ENCODE measurements at places on chromosomes 5 and 9.

GRCh38 chr5:83133797-83134196 lies 56.5 kb downstream of the XRCC4 start:
- DNase-seq = no peak

GRCh38 chr9:1920386-1920785 lies 94.8 kb upstream of the SMARCA2 start:
- DNase-seq = no peak

DNA sequence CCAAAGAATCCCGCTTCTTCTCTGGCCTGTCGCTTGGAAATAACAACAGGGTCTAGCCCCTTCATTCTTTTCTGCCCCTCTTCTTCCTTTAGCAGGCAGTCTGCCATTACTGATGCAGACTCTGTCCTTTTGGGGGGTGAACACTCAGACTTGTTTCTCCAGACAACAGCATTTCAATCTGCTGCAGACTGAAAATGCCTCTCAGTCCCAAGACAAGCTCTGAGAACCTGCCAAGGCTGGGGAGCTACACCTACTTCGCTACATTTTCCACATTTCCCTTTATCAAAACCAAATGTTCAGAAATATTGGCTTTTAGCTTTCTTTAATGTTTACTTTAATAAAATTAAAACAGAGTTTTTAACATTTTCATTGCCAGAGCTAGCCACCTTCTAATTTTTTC lies 152.4 kb downstream of the MPDZ start:
- DNase-seq = no peak

DNA sequence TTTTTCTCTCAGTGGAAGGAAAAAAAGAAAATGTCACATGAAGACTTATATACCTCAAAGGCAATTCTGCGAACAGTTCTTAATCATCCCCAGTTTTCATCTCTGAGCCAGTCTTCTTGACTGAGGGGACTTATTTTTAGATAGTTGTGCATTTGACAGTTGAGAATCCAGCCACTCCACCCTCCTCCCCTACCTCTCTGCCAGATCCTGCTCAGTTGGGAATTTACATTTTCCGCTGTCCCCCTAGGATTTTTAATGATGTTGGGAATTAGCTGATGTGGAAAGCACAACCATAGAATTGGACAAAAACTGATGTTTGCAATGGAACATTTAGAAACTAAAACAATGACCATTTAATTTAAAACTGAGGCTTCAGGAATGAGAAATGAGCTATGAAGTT lies 194.3 kb upstream of the PIK3R1 start:
- no peak for DNase-seq

DNA sequence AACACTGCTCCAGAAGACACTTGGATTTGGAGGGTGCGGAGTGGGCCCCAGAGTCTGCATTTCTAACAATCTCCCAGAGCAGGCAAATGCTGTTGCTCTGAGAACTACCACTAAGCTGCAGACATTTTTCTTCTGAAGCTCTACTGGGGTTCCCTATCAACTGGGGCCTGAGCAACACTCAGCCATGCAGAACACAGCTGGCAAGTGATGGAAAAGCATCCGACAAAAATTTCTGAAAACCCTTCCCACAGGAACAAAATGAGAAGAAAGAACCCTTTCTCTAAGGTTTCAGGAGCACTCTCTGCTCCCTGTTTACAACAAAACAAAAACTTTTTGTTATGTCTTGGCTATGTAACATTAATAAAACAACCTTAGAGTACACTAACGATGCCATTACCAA lies 516.9 kb downstream of the CTNND2 start:
- no peak for DNase-seq

GRCh38 chr9:90898228-90898627 lies 96.6 kb downstream of the SYK start:
- no peak for DNase-seq
